ENCODE measurements at places on chromosomes 2 and 18. TPM values are rescaled to one million over a fixed set of nuclear protein-coding genes. Genes with fewer than 3 reads are reported as not detected.

The PRSS56 gene
- total RNA-seq: not detected

DNA sequence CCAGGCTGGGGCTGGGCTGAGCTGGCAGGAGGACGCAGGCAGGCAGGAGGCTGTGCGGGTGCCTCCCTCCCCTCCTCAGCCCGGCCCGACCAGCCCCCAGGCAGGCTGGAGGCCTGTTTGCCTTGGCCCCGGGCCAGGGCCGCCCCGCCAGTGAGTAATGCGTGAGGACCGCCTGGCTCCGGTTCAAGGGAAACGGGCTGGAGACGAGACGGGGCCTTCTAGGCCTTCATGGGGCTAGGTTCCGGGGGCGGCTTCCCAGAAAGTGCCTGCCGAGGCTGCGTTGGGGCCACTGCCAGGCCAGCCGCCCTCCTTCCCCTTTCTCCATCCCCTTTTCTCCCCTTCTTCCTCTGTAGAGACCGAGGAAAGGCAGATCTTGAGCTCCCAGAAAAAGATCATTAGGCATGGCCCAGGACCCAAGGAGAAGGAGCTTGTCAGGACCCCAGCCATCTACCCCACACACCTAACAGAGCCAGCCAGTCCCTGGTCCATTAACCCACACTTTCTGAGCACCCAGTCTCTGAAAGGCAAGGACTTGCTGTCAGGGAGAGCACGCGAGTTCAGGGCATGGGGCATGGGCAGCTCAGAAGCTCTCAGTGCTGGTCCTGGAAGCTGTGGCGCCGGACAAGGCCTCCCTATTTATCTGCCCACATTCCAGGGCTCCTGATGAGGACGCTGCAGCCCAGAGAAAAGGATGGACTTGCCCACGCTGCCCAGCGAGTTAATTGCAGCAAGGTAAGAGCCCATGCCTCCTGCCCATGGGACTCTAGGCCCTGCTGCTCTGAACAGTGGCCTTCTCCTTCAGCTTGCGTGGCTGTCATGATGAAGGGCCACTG, 48.5 kb downstream of the SMAD7 start:
- DNase-seq: peak; percentile 83

GRCh38 chr18:74784752-74785151, 187.1 kb downstream of the ZNF407 start:
- no peak for DNase-seq

GRCh38 chr18:11785444-11786055, 65.7 kb upstream of the CHMP1B start:
- DNase-seq: no peak

DNA sequence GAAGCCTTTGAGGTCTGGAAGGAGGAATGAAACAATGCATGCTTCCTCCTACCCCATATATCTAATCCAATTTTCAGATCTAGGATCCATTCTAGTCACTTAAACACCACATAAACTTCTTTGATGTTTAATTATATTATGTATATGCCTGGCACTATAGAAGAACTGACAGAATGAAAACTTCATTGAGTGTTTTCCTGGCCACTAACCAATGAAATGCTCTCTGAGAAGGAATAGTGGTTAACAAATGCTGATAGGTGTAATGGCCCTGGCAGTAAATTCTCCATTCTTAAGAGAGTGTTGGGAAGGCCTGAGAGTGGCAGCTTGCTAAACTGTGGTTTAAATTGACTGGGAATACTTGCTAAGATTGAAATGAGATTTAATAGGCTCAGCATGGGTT, 710.0 kb downstream of the LRRTM4 start:
- no peak for DNase-seq

DNA sequence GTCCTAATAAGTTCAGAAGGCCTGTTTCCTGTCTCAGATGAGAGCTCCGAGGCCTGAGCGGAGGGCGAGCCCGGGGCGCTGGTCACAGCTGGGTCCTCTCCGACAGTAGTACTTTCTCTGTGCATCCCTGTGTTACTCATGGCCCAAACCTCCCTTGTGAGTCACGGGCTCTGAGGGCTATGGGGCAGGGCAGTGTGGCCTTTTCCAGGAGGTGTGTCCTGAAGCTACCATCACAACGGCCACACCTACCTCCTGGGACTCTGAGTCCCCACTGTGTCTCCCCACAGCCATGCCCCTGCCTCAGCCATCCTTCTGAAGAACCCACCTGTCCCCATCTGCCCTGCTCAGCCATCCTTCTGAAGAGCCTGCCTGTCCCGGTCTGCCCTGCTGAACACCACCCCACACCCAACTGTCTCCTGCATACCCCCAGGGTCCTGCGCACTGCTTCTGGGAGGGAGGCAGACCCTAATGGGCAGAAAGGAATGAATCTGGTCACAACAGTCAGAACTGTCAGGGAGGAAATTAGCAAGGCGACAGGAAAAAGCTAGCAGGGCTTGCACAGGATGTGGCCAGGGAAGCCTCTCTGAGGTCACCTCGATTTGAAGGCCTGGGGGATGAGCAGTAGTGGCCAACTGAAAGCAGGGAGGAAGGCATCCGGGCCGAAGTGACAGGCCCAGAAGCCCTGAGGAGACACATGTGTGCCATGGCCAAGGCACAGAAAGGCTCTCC, 145.4 kb upstream of the RIOK3 start:
- DNase-seq: no peak

DNA sequence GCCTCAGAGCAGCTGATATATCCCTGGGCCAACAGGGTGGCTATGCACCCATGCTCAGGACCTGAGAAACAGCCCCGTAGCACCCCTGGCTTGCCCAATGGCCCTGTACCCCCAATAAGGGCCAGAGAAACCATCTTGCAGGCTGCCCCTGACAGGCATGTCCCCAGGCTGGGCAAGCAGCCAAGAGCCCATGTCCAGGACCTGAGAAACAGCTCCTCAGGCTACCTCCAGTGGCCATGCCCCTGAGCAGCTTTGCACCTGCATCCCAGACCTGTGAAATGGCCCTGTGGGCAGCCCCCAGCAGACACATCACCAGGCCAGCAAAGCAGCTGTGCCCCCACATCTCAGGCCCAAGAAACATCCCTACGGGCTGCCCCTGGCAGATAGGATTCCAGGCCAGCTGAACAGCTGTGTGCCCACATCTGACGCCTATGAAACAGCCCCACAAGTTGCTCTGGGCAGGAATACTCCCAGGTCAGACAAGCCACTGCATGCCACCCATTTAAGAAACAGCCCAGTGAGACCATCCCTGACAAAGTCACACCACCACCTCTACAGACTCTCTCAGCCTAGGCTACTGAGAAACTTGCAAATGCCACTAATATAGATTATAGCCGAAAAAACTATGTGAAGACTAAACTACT, 84.1 kb downstream of the TMEM237 start:
- DNase-seq: no peak

The AMER3 gene
- not detected for total RNA-seq

Data from pulmonary artery endothelial cell (primary cell).